ENCODE measurements at places on chromosomes 11 and 22.

GRCh38 chr11:126711977-126712625, 288.5 kb downstream of the KIRREL3 start:
- no peak for DNase-seq

GRCh38 chr22:46815559-46815895, 53.1 kb downstream of the TBC1D22A start:
- no peak for DNase-seq

GRCh38 chr11:131043251-131043650, 127.0 kb upstream of the SNX19 start:
- no peak for DNase-seq

DNA sequence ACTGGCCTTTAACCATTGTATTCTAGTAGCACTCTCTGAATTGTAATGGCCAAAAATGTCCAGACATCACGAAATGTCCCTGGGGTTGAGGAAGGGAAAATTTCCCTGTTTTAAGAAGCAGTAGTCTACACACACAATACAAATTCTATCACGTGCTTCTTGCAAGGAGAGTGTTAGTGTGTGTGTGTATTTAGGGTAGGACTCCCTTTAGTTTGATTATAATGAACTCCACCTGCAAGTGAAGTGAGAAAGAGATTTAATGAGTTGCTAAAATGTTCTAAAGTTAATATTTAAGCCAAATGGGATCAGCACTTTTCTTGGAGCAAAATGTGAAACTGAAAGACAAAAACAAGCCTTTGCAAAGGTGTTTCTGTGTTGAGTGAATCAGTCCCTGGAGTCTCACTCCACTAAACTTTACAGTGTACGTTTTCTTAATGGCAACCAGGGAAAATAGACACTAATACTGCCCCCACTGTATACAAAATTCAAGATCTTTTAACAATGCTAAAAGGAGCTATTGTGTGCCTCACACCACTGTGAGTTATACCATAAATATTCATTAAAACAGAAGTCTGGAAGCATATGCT, 590.3 kb upstream of the TENM4 start:
- DNase-seq: no peak

DNA sequence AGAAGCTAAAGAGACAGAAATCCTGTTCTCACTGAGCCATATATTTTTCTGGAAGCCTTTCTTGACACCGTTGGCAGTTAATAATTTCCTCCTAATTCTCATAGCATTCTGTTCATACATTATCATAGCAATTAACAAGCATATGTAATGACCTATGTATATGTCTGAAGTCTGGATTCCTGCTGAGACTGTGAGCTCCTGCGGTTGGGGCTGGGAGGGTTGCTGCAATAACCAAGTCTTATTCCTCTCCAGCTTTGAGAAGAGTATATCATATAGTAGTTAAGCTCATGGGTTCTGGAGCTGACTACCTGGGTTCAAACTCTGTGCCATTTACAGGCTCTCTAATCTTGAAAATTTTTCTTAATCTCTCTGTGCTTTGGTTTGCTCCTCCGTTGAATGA, 175.2 kb downstream of the MAML2 start:
- DNase-seq: no peak

GRCh38 chr11:96257972-96258934, 84.7 kb downstream of the MAML2 start:
- DNase-seq: peak; percentile 6

- DNase-seq: no peak
Observed at GRCh38 chr11:124788521-124788920, 11.7 kb downstream of the MSANTD2 start.

DNA sequence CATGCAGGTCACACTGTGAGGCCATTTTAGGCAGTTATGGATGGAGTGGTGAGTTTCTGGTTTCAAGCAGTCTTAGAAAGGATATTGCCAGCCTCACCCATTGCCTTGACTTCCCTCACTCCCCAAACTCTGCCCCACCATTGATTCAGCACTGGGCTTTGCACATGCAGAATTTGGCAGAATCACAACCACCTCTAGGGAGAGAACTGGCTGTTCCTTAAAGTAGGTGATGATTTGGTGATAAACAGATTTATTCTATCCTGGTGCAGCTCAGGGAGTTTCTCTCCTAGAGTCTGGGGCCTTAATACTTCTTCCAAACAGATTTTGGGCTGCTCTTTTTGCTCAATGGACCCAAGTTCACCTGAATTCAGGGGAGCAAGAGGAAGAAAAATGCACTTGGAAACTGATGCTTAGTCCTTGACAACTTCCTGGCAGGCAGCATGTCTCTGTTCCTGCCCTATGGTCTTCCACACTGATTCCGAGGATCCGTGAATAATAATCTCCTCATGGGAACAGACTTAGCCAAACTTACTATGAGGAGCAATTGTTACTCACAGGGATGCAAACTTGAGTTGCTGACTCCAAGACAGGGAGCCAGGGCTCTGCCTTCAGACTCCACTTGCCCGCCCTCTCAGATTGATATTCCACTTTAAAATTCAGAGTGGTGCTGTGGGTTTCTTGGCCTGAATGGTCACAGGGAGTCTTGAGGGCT, 129.7 kb upstream of the PARVA start:
- DNase-seq: no peak

- no peak for DNase-seq
Observed at GRCh38 chr11:47359586-47359985, 7.1 kb upstream of the MYBPC3 start.

DNA sequence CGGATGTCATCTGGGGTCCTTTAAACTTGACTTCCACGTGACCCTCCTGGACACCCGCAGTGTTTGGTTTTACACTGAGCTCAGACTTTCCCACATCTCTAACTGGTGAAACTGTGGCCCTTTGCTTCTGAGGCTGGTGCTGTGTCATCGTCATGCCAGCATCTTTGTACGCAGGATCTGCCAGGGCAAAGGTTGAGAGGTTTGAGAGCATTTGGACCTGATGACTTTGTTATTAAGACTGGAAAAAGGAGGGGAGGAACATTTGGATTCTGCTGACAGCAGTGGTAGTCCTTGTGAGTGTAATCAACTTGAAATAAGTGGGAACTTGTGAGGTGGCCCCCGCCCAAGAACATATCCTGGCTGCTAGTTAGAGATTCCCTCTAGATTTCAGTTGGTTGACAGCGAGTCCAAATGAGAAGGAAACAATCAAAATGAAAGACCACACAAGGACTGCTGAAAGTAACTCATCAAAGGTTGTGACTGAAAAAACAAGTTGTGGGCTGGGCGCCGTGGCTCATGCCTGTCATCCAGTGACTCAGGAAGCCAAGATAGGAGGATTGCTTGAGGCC, 102.5 kb downstream of the KIAA1671 start:
- no peak for DNase-seq

- DNase-seq: no peak
Observed at GRCh38 chr22:39176714-39177455, 24.4 kb upstream of the CBX7 start.

DNA sequence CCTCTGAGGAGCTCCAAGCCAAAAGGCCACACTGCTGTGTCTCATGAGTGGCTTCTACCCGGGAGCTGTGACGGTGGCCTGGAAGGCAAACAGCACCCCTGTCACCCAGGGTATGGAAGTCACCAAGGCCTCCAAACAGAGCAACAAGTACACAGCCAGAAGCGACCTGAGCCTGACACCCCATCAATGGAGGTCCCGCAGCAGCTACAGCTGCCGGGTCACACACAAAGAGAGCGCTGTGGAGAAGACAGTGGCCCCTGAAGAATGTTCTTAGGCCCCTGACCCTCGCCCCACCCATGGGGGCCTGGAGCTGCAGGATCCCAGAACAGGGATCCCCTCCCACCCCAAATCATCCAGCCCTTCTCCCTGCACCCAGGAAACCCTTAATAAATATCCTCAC, 4.9 kb downstream of the RFPL2 start:
- DNase-seq: no peak

DNA sequence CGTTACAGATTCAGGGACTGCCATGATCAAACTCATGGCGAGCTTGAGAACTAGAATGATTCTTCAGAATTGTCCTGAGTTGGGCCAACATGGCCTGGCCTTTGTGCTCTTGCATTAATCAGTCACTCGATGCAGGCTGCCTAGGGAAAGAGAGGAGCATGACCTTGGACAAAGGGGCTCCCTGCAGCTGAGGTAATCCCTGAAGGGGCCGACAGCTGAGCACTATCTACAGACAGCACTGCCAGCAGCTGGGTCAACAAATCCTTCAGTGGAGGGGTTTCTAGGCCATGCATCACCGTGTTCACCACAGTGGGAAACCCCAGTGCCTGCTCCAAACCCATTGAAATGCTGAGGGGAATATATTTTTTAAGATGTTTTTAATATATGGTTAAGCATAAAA, 159.5 kb upstream of the POU2AF2 start:
- no peak for DNase-seq

- DNase-seq: no peak
Observed at GRCh38 chr22:35479359-35479758, 61.3 kb upstream of the RASD2 start.
